NCI-H1105 treated with DMSO at 0.1 percent for 48 hours (cell line): ENCODE measurements at places on chromosomes 7 and 10.

DNA sequence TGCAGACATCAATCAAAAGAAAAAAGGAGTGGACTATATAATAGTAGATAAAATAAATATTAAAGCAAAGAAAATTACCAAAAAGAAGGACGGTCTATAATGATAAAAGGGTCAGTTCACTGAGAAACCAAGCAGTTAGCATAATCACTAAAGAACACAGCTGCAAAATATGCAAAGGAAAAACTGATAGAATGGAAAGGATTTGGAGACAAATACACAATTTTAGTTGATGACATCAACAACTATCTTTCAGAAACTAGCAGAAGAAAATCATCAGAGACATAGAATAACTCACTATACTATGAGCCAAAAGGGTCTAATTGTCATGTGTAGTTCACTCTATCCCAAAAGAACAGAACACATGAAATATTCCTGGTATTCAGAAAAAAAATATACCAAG is 316.4 kb upstream of the IGFBP3 start:
- DNase-seq, result no peak

DNA sequence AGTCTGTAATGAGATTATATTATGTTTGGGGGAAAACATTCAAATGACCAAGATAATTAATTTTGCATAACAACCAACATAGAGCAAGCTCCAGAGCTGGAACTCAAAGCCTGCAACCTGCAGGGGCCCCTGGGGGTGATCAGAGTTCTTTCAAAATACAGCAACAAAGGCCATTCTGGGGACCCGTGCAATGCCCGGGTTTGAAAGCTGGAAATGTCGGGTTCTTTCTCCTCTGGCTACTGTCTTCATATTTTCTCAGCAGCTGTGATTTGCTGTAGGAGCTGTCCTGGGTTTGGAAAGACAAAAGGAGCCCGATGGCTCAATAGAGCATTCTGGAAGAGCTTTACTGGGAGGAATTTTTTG is 30.8 kb upstream of the CARD11 start:
- DNase-seq, result no peak

- DNase-seq, result no peak
Observed at GRCh38 chr10:18113881-18114280, 26.3 kb upstream of the CACNB2 start.

DNA sequence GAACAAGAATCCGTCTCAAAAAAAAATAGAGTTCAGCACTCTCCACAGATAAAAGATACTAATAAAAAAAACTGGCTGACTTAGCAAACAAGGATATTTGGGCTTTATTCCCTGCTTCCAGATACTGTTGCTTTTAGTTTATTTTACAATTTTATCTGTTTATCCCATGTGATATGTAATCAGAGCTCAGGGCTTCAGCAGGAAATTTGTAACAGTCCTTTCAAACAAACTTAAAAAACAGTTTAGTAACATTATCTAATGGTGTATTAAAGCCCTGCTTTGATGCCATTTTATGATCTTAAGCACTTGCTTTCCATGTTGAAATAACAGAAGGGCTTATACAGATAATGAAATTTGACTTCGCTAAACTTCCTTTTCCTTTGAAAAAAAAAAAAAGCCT is 28.1 kb downstream of the DCLRE1A start:
- no peak for DNase-seq

DNA sequence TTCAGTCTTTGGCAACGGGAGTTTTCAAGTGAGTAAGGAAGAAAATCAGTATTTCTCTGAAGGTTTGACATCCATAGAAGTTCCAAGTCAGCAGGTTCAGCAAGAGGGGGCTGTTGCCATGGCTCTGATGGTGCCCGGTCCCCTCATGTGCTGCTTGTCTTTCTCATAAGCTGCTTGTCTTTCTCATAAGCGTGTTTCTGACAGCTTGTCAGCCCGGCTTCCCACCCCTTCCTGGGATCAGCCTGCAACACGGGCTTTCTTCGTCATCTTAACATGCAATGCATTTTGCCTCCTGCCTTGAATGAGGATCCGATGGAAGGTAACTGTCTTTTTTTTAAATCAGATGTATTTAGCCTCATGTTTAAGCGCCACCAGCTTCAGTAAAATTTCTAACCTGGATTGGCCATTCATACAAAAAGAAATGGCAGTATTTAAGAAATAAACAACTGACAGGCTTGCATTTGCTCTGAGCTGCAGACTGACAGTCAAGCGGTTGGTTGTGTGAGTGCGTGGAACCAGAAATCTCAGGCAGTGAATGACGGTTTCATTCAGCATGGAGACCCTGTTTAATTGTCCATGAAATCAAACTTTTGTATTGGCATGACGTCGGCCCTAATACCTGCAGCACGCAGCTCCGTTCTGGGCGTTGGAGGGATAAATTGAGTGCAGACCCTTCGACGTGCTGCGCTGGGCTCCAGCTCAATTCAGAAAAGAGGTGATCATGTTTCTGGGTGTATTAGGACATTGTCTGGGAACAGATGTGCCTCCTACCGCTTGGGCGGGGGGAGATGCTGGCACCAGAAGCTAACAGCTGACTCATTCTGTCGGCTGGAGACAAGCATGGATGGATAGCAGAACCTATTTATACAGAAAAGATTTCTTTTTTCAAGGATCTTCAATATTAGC is 454.7 kb upstream of the FOXK1 start:
- DNase-seq, result no peak

- DNase-seq, result peak; percentile 55
Observed at GRCh38 chr10:128268015-128268722, 141.9 kb upstream of the MKI67 start.

DNA sequence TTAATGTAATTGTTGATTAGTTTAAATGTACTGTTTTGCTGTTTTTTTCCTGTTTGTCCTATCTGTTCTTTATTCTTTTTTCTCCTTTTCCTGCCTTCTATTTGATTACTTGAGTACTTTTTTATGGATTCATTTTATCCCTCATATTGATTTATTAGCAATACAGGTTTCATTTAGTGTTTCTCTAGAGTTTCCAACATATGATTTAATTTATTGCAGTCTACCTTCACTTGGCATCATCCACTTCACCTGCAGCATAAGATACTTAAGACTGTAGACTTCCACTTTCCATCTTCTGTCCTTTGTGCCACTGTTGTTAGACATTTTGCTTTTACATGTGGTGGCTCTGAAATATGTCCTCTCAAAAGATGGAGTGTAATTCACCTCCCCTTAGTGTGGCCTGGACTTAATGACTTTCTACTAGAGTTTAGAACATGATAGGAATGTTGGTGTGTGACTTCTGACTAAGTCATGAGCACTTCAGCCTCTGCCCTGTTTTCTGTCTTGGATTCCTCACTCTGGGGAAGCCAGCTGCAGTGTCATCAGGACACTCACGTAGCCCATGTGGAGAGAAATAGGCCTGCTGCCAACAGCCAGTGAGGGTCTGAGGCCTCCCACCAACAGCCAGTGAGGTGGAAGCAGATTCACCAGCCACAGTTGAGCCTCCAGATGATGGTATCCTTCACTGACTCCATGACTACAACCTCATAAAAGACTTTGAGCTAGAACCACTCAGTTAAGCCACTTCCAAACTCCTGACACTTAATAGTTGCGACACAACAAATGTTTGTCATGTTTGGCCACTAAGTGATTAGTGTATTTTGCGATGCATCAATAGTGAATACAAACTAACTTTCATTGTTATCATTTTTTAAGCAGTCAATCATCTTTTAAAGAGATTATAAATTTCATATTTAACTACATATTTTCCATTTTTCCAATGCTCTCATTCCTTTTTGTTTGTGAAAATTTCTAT is 643.5 kb upstream of the DPP6 start:
- no peak for DNase-seq

DNA sequence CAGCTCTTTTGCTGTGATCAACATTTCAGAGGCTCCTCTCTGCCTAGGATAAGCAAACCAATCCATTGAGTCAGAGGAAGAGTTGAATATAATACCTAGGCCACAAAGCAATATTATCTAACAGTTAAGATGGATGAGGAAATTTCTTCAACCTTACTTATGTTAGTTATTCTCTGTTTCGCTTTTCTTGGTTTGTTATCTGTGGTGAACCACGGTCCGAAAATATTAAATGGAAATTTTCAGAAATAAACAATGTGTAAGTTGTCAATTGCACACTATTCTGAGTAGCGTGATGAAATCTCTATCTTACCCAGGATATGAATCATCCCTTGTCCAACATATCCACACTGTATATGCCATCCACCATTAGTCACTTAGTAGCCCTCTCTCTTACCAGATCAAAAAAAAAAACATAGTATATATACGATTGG is 1.5 kb upstream of the HTR7 start:
- no peak for DNase-seq

DNA sequence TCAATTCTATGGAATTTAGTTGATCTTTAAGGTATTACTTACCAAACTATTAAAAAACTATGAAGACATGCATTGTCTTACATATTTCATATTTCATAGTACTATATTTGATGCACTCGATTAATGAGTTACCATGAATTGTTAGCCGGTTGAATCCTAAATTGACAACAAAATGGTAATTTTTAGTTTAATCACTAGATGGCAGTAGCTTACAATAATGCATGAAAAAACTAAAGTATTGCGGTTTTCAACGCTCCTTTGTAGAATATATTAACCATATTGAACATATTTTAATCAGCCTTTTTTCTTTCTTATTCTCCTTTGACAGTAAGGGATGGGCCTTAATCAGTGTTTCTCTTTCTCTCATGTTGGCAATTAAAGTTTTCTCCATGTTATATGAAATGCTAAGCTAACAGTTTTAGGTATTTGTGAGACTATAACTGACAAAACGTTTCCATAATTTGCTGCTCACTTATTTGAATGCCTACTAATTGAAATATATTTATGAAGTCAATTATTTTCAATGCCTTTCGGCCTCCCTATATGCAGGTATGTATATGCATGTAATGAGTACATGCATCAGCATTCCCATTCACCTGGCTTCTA is 48.5 kb upstream of the ARL4A start:
- peak; percentile 64 for DNase-seq

- DNase-seq, result no peak
Observed at GRCh38 chr7:149874644-149875028, 867 bp downstream of the ATP6V0E2 start.

- DNase-seq, result no peak
Observed at GRCh38 chr7:19939746-19940145, 166.3 kb upstream of the TMEM196 start.

GRCh38 chr10:18681971-18682411 is 22.8 kb downstream of the ARL5B start:
- no peak for DNase-seq

- no peak for DNase-seq
Observed at GRCh38 chr10:74047871-74048270, 50.0 kb downstream of the VCL start.

- DNase-seq, result peak; percentile 66
Observed at GRCh38 chr7:104328970-104329825, 795 bp downstream of the LHFPL3 start.

GRCh38 chr7:96196676-96197075 is 125.2 kb downstream of the SLC25A13 start:
- DNase-seq, result no peak
